Ascending aorta (tissue), 2 donors: ENCODE measurements at places on chromosomes 4 and X.

DNA sequence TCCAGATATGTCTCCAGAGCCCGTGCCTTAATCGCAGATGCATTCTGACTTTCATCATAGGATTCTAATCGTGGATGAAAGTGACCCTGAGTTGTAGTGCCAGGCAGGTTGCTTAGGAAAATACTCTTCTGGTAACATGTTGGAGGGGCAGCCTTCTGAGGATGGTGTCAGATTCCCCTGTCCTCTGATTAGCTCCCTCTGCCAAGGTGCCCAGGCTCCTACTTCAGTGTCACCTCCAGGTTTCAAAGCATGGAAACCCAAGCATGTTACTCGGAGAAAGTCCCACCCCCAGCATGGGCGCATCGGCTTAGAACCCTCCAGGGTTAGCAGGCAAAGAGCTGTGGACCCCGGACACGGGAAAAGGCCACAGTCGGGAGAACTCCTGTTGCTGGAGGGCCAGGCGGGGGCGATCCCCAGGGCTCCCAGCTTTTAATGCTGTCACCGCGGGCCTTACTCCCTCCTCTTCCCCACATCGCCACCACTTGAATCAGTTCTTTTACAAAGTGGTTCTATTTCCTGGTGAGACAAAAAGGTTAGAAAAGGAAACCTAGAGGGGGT, 44.5 kb downstream of the TRIM2 start:
- no peak for DNase-seq

- DNase-seq, result peak; percentile 91
Measured at GRCh38 chr4:80184053-80184824, 13.1 kb upstream of the PRDM8 start.

DNA sequence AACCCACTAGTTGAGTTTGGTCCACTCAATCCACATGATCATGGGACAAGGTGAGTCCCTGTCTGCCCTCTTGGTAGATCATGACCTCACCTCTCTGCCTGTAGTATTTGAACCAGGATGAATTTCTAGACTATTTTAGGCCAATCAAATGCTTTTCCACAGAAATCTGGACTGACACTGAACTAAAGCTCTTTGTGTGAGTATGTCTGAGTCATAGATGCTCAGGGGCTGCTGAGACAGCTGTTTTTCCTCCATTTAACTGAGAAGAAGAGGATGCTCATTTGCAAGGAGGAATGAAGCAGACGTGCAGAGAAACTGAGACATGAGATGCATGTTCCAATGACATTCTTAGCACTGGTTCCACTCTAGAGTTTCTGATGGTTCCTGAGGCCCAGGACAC, 77.3 kb upstream of the TMEM47 start:
- DNase-seq, result no peak

DNA sequence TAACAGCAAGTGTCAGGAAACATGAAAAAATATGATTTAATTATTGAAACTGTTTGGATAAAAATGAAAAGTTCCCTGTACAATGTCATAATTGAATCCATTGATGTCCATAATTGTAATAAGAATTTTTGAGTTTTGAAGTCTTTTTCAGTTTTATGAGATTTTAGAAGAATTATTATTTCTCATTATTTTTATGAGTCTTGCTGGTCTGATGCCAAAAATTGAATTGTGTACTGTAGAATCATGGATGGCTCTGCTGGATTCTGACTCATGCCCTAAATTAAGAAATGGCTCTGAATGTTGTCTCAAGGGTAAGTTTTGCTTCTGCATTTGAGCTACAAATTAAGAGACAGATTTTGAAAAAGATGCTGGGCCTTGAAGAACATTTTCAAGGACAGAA, 132.8 kb upstream of the MAP9 start:
- DNase-seq, result no peak

- DNase-seq, result no peak
Measured at GRCh38 chr4:157776930-157777528, 395.8 kb downstream of the GASK1B start.

DNA sequence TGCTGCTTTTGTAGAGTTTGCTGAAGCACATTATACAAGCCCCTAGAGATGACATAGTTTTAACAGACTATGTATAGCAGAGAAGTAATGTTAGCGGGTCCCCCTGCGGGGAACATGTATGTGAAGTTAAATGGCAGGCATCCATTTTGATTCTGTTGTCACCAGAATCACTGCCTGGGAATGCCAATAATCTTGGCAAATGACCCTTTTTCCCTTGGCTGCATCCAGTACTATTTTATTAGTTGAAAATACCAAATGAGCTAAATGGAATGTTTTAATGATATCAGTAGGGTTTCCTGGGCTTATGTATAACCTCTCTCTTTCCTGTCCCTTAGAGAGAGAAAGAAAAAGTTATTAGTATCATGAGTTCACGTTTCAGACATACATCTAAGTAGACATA, 93.6 kb downstream of the LIMCH1 start:
- no peak for DNase-seq

DNA sequence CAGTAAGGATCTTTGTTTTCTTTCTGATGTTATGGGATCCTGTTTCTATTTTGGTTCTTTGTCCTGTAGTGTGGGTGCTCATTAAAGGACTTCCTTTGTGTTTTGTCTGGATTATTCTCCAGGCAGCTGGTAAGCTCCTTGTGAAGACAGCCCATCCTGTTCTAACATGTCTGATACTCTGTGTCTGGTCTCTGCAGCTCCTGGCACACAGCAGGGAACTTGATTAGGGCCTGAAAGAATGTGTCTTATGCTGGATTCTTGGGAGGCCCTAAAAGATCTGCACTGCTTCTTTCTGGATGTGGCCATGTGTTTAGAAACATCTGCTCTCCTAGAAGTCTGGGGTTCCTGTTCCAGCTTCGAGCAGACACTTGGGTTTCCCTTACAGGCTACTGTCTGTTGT, 38.1 kb upstream of the ATXN3L start:
- DNase-seq, result no peak

GRCh38 chr4:71941001-71941400, 90.8 kb upstream of the NPFFR2 start:
- DNase-seq, result no peak

- peak; percentile 77 for DNase-seq
Measured at GRCh38 chrX:136209016-136209738, 42.0 kb downstream of the MAP7D3 start.

DNA sequence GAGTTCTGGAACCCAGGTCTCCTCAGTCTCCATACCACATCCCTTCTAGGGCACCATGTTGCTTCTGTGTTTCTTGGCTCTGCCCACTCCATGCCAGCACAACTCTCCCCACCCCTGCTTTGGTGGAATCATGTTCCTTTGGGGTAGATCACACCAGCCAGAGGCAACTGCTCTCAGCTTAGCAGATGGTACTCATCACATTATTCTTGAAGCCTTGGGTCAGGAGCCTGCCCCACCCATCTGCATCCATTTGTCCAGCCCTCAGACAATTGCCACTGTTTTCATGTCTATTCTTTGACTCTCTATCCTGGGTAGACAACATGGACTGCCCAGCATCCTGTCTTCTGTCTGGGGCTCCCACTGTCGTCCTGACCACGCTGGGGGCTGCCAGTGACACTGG, 147.6 kb downstream of the PTTG2 start:
- no peak for DNase-seq

- no peak for DNase-seq
Measured at GRCh38 chr4:6773616-6774540, 8.6 kb upstream of the KIAA0232 start.

GRCh38 chr4:169756971-169757574, 671 bp downstream of the HPF1 start:
- DNase-seq, result no peak
